ENCODE measurements at places on chromosomes 13 and 19.

DNA sequence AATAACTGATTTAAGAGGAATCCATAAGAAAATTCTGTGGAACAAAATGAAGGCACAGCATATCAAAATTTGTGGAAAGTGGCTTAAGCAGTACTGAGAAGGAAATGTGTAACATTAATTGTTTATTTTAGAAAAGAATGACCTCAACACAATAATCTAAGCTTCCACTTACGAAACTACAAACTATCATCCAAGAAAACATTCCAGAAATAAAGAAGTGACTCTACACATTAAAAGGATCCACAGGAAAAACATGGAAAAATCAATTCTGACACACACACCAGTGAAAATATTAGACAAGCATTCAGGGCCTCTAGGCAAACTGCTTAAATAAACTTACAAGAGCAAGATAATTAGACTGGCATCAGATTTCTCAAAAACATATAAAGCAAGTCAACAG is 14.0 kb downstream of the EXOSC8 start:
- H3K27me3 ChIP-seq: no peaks in the 10 kb centered on the region
- H3K27ac ChIP-seq: no peak overlapping the region
- peaks cover 54% of the 10 kb centered on the region for H3K36me3 ChIP-seq
- H3K4me3 ChIP-seq: no peak overlapping the region
- no peaks in the 10 kb centered on the region for H3K4me1 ChIP-seq

DNA sequence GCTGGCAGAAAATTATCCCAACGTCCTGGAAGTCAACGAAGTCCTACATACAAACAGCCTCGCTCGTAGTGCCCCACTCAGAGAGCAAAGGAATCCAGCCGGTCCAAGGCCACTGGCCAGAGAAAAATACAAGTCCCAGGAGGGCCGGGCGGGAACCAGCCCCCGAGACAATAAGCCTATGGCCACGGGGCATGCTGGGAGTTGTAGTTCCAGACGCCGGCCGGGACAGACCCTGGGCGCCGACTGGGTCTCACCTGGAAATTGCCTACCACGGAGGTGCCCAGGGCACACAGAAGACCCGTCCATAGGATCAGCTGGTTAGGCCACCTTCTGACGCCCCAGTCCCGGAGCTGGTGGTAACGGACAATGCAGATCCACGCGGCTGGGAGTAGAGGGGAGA is 5.4 kb downstream of the TMEM150B start:
- H3K4me3 ChIP-seq: no peak overlapping the region
- H3K4me1 ChIP-seq: no peaks in the 10 kb centered on the region
- H3K36me3 ChIP-seq: no peaks in the 10 kb centered on the region
- no peak overlapping the region for H3K27ac ChIP-seq
- H3K27me3 ChIP-seq: no peaks in the 10 kb centered on the region

- DNase-seq: peak; percentile 99
- peak within 1 kb of the TSS; percentile 52 for H3K4me3 ChIP-seq
- peaks cover 16% of the 10 kb centered on the region for H3K4me1 ChIP-seq
- H3K27ac ChIP-seq: peak within 1 kb of the TSS; percentile 51
- H3K36me3 ChIP-seq: no peaks in the 10 kb centered on the region
Measured at GRCh38 chr19:46661020-46661731, at the start of gene DACT3. Gene DACT3, minus strand, starts transcription at chr19:46661182. Its CDS starts 118 bp downstream, at chr19:46661064.

DNA sequence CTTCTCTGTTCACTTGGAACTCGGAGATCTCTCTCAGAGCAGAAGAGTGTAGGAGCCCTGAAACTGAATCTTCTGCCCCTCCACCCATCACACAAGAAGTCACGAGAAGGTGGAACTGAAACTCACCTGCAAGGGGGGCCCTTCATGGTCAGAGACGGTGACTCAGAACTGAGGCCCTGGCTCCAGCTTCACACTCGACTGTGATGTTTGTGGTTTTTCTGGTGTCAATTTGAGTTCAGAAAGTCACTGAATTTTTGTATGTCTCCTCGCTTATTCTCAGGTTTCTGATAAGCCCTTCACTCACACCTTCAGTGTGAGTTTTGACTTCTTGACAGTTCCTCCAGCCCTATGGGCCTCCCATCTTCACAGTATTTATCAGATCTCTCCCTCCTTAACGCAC is 23.1 kb downstream of the SIGLEC5 start:
- no peak for DNase-seq
- no peak overlapping the region for H3K4me3 ChIP-seq
- H3K27ac ChIP-seq: no peak overlapping the region
- no peaks in the 10 kb centered on the region for H3K27me3 ChIP-seq
- H3K36me3 ChIP-seq: no peaks in the 10 kb centered on the region
- H3K4me1 ChIP-seq: no peaks in the 10 kb centered on the region

DNA sequence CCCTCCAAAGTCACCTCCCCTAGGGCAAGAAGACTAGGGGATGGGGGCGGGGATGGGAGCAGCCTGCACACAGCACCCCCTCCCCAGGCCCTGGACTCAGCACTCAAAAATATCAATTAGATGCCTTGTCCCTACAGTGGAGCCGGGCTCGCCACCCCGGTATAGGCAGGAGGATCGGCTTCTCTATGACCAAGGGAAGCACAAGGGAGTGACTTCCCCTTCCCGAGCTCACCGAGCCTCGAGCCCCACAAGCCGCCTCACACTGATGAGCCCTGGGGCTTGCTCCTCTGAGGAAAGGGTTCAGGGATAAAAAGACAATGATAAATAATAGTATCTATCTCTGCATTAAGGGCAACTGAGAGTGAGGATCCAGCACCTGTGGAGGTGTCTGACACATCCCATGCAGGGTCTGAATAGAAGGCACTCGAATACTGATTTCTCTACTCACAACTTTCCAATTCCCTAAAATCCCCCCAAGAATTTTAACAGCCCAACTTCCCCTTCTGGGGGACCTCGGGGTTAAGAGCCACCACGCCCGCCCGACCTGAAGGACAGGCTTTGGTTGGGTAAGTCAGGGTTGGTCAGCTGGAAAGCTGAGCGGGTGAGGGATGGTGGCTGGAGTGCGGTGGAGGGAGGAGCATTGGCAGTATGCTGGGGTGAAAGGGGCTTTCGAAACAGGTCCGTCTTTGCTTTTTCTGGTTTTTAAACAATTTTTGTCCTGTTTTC is 51.3 kb downstream of the STK24 start:
- DNase-seq: no peak
- peaks cover 75% of the 10 kb centered on the region for H3K4me1 ChIP-seq
- no peaks in the 10 kb centered on the region for H3K27me3 ChIP-seq
